Sigmoid colon (tissue), 7 donors: ENCODE measurements at places on chromosomes 3 and 15. TPM values are rescaled to one million over a fixed set of nuclear protein-coding genes. Genes with fewer than 3 reads are reported as not detected.

- H3K36me3 ChIP-seq: no peaks in the 10 kb centered on the region
- no peaks in the 10 kb centered on the region for H3K27me3 ChIP-seq
- H3K4me3 ChIP-seq: no peak overlapping the region
- no peak for DNase-seq
Measured at GRCh38 chr3:110318108-110318507, 753.5 kb upstream of the NECTIN3 start.

DNA sequence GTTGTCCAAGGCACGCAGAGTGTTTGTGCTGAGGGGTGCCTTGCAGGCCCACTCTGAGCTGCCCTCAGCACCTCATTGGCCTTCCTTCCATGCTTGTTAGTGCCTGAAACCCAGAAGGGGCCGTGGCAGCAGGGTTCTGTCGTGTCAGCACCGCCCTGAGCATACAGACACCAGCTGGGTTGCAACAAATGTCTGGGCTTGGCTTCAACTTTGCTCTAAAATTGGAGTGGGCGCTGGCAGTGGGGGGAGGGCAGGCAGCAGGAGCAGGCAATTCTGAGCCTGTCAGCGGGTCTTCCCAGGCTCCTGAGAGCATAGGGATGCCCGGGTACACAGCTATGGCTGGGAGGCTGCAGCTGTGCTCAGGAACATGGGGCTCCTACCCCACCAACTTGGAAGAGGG lies 464.3 kb downstream of the EPHA3 start:
- no peak for DNase-seq
- no peak overlapping the region for H3K4me3 ChIP-seq
- H3K27ac ChIP-seq: no peak overlapping the region
- no peaks in the 10 kb centered on the region for H3K27me3 ChIP-seq
- H3K4me1 ChIP-seq: peaks cover 4% of the 10 kb centered on the region

GXYLT2 gene
- 7.7 TPM for total RNA-seq

SELENOK gene
- total RNA-seq: 83.5 TPM

CNTN6 gene
- not detected for total RNA-seq
